Cortex of kidney (tissue), 1 donor: ENCODE measurements at places on chromosomes 1 and 21.

DNA sequence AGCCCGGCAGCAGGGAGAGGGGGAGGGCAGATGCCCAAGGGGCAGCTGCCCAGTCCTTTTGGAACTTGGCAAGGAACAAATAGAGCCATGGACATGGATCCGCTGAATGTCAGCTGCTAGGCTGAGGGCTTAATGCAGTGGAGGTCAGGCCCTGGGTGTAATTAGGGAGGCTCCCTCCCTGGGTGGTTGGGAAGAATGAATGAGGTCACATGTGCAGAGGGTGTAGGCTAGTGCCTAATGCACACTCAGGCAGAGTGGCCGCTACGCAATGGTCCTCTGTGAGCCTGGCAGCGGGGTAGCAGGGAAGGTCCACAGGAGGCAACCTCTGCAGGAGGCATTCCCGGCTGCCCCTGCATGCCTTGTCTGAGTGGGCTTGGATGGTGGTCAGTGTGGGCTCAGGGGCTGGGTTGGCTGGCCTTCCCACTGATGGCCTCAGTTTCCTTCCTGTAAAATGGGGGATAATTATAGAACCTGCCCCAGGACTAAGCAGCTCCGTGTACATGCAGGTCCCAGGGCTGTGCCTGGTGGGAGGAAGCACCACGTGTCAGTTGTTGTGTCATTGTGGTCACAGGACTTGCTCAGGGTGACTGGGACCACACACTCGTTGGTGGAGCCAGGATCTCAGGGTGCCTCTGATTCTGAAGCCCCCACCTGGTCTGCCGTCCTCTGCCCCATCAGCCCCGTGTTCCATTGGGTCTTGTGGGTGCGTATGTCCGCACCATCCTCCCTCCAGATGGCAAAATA, 81.6 kb upstream of the ACTL8 start:
- no peak for DNase-seq

DNA sequence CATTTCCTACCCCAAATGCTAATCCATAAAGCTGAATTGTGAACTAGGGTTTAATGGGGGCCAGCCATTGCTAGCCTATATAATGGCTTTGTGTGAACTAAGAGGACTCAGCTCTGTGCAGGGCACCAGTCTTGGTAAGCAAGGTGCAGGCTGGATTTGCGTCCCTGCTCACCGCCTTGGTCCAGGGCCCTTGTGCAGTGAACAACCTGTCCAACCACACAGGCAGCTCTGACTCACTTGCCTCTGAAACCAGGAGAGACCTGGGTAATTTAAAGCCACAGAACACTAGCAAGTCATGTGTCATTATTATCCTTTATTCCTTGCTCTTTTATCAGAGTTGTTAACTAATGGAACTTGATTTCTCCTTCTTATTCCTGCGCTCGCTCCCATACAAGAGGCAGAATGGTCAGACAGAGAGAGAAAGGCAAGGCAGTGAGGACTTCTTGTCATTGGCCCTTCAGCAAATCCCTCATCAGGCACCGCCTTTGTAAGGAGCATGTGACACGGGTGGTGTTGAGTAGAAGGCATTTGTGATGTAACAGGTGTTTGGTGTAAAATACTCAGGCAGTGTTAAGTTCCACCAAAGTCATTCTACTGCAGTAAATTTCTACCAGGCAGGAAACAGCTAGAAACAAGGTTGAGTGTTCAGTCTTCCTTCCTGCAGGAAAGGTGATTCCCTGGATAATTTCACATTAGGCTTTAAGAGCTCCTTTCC, 67.3 kb upstream of the OLIG2 start:
- DNase-seq = no peak

- no peak for DNase-seq
Measured at GRCh38 chr1:119323216-119323982, 45.2 kb upstream of the HAO2 start.

DNA sequence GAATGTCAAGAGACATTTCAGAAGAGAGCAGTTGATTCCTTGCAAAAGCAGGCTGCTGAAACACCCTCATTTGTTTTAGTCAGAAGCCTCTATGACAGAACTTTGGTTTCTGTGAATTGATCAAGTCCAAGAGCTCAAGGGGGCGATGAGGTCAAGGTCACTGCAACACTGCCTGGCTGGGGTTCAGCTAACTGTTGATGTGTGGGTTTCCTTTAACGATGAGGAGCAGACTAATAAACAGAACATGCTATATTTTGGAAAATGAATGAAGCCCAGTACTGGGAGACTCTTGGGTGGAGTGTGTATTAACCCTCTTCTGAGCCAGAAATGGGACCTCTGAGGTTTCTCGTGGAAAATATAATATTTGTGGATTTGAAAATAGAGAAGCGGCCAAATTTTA, 109.3 kb downstream of the ZC3H11B start:
- DNase-seq = no peak

GRCh38 chr1:176696689-176697088, 233.7 kb downstream of the PAPPA2 start:
- no peak for DNase-seq

DNA sequence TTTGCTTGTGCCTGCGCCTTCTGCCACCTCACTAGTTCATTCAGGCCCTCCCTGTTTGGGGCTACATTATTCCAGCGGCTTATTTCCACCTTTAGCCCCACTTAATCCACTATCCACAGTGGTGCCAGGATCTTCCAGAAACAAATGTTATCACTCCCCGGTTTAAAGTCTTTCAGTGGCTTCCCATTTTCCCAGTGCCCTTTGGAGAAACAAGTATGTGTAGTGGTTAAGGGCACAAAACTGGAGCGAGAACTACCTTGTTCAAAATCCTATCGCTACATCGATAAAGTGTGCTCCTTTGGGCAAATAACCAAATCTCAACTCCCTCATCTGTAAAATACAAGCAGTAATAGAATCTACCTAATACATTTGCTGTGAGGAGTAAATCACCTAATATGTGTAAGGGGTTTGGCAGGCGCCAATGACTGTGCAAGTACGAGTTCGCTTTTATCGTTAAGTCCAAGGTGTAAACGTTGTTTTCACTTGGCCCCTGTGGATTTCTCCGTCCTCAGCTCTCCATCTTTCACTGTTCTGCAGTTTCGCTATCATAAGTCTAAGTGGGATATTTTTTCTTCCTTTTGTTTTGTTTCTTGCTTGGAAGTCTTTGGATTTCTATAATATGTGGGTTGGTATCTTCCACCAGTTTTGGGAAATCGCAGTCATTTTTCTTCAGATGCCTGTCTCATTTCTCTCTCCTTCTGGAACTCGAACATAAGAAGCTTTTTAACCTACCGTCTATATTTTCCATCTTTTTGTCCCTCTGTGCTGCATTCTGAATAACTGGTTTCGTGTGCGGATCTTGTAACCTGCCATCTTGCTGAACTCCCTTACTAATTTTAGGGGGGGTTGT, 844 bp upstream of the MEAF6 start:
- DNase-seq = no peak

DNA sequence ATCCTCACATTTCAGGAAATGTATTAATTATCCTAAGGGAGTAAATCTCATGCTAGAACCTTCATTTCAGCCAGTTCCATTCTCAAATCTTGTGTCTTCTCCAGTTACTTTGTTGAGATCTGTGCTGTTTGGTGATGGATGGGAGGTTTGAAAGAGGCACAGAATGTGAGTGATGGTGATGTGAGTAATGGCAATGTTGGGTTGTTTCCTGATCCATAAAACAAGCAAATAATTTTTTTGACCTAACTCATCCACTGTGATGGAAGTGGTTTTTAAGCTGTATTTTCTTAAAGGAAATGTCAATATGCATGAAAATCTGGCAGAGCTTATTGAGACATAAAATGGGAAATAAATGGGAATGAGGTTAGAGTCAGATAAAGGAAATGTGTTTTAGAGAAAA, 214.7 kb downstream of the CHRM3 start:
- no peak for DNase-seq

DNA sequence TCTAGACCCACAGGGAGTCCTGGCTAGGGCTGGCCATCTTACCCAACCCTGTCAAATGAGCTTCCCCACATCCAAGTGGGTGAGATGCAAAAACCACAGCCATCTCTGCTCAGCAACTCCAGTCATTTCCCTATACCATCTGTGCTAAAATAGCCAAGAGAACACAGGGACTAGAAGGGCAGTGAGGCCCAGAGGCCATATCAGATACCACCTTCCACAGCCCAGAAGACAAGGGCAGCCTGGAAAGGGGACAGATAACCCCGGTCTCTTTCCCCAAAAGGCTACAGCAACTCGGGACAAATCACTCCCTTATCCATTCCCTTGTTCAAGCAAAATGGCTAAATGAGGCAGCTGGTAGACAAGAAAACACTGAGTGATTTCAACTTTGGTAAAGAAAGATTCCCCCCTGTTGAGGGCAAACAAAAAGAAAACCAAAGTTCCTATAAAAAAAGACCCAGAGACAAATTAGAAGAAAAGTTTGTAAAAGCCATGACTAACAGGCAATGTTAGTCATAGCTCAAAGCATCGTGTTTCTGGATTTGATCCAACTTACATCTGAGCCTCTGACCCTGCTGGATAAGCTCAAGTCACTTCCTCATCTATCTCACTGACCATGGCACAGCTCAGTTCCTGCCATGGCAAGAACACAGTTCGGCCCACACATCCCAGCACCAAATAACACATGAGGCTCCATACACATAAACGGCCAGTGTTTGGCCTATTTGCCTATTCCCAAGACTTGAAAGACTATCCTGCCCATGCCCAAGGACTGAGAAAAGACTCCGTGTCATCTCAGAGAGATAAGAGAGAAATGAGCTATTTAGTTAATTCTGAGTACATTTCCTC, 3.1 kb downstream of the LAMB3 start:
- DNase-seq = no peak

DNA sequence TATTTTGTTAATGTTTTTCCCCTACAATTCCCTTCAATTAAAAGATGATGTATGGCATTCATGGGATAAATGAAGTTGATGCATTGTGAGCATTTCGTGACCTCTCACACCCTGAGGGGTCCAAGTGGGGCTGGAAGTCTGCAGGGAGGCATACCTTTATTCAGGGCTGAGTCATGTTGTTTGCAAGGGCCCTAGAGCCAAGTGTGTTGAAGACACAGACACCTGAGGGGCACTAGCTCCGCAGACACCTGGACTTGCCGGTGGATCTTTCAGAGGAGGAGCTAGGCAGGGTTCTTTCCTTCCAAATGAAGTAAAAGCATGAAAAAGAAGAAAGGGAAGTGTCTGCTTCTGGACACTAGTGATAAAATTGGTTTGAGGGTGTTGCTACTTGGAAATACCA, 57.0 kb upstream of the RGS7 start:
- DNase-seq = no peak

DNA sequence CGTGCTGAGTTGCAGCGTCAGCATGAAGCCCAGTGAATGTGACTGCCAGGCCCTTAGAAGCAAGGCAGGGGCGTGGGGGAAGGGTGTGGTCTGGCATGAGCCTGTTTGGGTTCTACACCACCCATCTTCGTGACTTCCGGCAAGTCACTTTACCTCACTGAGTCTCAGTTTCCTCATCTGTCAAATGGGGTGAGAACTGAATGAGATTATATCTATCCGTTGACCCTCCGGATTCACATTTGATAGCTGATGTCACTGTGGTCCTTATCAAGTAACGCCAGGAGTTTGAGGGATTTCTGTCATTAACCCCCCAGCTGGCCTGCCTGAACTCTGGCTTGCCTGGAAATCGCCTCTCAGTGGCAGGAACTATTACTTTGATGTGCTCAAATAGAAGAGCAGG, 15.6 kb downstream of the MRPL37 start:
- DNase-seq = no peak

- DNase-seq = no peak
Measured at GRCh38 chr1:119587341-119587740, 60.7 kb downstream of the ZNF697 start.

DNA sequence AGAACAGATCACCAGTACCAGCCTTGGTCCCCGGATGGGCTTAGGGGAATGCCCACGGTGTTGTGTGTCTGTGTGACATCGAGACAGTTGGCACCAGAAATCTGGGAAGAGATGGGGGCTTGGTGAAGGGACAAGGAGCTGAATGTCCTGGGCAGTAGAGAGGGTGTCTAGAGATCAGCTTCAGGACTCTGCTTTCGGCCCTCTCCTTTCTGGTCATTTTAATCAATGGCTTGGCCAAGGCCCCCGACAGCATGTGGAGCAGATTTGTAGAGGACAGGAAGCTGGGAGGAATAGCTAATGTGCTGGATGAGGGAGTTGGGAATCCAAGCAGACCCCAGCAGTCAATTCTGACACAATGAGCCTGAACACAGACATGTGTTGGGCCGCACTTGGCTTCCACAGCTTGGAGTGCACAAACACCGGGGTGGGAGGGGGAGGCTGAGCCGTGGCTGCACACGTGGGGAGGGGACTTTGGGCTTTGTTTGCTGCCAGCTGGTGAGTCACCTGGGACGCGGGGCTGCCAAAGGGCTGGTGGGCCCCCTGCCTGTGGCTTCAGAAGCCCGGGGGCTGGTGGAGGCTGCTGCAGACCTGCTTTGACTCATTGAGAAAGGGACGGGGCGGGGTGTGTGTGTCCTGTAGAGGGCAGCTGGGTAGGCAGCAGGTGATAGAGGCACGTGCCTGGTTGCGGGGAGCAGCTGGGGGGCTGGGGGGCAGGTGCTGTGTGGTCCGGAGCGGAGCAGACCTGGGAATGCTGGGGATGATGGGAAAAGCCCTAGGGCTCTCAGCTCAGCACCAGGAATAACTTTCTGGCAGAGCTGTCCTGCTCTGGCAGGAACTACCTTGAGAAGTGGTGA, 20.9 kb downstream of the SLC1A7 start:
- no peak for DNase-seq

DNA sequence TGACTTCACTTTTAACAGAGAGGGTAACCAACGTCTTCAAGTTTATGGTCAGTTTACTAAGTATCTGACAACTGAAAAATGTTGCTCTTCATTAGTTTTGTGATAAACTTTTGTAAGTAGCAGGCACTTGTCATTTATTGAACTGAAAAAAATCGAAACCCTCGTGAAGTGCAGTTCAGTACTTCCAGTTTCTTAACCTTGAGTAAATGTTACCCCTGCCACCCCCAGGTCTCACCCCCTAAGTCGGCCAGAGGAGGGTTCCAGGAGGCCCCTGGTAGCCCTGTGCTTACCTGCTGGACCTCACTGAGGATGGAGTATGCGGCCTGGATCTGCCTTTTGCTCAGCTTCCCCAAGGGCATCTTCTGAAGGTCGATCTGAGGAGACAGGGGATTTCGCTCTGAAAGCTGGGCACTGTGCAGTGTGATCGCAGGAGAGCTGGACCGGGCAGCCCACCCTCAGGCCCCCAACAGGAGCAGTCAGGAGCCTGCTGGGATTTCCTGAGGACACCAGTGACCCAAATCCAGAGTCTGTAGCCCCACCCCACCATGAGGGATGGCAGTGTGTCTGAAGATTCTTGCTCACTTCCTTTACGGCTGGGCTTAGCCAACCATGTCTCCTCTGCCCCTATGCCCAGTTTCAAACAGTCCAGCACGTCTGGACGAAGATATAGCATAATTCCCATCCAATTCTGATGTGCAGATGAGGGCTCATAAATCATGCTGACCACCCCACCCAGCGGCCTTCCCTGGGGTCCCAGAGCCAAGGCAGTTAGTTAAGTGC, 37.6 kb downstream of the PARP1 start:
- DNase-seq = no peak

DNA sequence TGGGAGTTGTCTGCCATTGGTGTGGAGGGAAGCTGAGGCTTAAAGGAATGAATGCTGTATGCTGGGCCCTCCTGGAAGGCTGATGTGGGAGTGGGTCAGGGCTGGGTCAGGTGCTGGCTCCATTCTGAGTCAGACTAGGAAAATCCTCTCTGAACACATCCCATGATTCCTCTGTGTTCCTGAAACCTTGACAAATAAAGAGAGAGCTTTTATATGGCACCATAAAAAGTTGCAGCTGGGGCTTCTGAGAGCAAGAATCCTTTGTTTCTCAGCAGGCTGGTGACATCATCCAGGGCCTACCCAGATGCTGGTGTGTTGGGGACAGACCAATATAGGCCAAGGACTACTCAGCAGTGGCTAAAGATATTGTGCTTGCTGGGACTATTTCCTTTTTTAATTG, 27.8 kb upstream of the NFASC start:
- no peak for DNase-seq
